Stimulated activated CD8-positive, alpha-beta memory T cell treated with anti-CD3 and anti-CD28 coated beads, Interleukin-15, amount 100 ng/mL, for 4 hours (primary cell): ENCODE measurements at places on chromosomes 5 and 9.

GRCh38 chr9:124688238-124688904 is 82.7 kb downstream of the NR6A1 start:
- DNase-seq: no peak

GRCh38 chr5:31250201-31250600 is 56.7 kb downstream of the CDH6 start:
- no peak for DNase-seq

- no peak for DNase-seq
Observed at GRCh38 chr5:120098902-120099535, 365.1 kb upstream of the PRR16 start.

DNA sequence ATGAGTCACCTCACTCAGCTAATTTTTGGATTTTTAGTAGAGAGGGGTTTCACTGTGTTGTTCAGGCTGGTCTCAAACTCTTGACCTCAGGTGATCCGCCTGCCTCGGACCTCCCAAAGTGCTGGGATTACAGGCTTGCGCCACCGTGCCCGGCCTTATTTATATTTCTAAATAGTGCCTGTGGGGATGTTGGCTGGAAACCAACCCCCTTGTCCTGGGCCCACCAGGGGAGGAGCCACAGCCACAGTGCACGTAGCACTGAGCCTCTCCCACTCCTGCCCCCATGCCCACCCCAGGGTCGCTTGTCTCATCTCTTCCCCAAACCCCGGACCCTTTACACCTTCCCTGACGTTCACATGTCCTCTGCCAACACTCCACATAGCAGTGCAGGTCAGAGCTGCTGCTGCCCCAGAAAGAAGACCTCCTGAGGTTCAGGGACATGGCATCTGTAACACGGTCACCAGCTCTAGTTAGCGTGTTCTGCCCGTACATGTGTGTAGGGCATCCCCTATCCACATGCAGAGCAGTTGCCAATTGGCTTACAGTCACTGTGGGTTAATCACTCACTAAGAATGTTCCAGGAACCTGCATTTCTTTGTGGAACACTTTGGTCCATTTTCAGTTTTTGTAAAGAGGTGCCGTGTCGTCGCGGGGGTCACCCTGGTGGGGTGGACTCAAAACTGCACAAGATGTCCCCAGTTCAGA is 10.2 kb upstream of the MRPS2 start:
- no peak for DNase-seq

DNA sequence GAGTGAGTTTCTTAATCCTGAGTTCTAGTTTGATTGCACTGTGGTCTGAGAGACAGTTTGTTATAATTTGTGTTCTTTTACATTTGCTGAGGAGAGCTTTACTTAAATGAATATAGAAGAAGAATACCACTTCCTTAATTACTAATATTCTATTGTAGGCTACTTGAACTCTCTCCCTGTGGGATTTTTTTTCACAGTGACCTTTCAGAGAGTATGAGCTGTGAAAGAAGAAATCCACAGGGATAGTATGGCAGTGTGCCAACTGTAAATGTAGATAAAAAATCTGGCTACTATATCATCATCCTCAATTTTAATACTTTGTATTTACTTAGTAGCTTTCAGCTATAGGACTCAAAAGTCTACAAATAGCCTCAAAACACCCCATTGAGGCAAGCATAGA is 67.3 kb downstream of the COMMD10 start:
- no peak for DNase-seq

DNA sequence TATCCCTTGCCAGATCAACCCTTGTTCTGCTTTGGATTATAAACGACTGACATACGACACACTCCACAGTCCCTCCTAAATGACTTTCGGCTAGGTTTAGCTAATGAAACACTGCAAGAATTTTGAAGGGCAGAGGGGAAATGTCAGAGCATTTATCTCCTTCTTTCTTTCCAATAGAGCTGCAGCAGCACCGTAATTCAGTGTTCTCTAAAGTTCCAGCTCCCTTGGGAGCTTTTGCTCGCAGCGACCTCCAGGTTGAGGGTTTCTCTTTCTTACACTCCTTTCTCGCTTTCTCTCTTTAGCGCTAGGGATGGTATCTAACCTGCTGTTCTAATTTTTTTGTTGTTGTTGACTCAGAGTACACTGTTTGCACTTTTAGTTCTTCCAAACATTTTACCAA is 467.1 kb upstream of the ST8SIA4 start:
- no peak for DNase-seq

GRCh38 chr9:79501546-79501945 is 70.2 kb upstream of the TLE4 start:
- no peak for DNase-seq

DNA sequence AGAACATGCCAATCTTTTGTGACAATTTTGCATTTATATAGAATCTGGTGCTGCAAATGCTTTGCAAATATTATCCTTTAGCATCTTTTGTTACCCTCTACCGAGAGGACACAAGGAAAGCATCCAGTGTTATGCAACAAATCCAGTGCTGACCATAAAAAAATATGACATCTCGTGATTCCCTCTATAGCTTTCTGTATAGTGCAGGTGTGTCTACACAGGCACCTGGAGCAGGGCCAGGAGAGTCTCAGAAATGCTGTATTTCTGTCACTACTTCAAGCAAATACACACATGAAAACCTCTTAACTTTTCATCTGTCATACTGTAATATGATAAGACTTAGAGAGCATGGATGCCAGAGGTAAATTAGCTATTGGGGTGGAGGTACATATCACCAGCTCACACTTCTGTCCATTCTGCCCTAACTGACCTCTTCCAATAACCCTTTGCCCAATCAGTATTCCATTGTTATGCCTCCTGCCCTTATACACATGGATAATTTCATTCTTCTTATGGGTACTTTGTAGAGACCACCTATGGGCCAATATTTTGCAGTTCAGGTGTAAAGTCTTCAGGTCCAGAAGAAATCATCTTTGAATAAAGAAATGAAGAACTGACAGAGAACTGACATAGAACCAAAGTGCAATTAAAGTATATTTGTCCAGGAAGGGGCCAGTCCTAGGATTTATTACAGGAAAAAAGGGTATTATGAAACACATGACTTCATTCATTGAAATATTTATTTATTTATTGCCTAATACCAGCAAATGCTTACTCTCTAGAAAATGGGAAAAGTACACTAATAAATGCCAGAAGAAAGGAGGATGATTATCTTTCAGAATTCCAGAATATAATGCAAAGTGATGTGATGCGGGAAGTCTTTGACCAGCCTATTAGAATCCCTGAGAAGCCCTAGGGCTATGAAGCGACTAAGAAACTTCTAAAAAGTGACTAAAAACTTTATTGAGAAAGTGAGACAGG is 106.5 kb downstream of the EPB41L4A start:
- DNase-seq: no peak

- DNase-seq: no peak
Observed at GRCh38 chr5:119570910-119571309, 58.4 kb upstream of the FAM170A start.

- no peak for DNase-seq
Observed at GRCh38 chr5:30926218-30926617, 267.3 kb upstream of the CDH6 start.

DNA sequence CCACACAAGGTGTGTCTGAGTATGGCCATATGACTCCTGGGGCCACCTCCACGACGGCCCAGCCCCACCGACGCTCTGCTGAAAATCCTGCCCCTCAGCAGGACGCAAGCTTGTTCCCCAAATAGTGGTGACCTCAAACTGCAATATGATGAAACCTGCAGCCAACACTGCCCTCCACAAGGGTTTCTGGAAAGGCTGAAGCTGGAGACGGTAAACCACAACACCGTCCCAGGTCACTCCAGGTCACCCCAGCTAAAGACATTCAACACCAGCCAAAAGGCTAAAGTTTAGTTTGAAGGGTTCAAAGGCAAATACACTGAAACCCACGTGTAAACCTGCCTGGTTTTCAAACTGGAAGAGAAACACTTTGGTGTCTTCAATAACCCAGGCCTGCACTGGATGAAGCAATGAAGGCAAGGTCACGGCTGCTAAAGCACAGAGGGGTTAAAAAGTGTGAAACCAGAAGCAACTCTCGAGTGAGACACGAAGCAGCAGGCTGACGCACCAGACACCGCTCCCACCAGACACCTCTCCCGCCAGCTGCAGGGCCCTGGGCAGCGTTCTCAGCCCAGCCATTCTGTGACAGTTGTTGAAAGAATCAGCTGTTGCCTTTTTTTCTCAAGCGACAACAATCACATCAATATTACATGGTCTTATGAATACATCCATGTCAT is 1.8 kb upstream of the LHX3 start:
- DNase-seq: no peak

- no peak for DNase-seq
Observed at GRCh38 chr5:95384485-95385213, 6.5 kb upstream of the FAM81B start.

GRCh38 chr9:121852651-121853616 is 201.5 kb downstream of the DAB2IP start:
- DNase-seq: no peak

- no peak for DNase-seq
Observed at GRCh38 chr5:123125962-123126732, 37.1 kb downstream of the PRDM6 start.

- DNase-seq: no peak
Observed at GRCh38 chr9:135991771-135992170, 30.6 kb upstream of the UBAC1 start.

- no peak for DNase-seq
Observed at GRCh38 chr5:124060413-124061067, 548.6 kb downstream of the CSNK1G3 start.

GRCh38 chr5:1270933-1271914 is 23.6 kb downstream of the TERT start:
- DNase-seq: no peak

DNA sequence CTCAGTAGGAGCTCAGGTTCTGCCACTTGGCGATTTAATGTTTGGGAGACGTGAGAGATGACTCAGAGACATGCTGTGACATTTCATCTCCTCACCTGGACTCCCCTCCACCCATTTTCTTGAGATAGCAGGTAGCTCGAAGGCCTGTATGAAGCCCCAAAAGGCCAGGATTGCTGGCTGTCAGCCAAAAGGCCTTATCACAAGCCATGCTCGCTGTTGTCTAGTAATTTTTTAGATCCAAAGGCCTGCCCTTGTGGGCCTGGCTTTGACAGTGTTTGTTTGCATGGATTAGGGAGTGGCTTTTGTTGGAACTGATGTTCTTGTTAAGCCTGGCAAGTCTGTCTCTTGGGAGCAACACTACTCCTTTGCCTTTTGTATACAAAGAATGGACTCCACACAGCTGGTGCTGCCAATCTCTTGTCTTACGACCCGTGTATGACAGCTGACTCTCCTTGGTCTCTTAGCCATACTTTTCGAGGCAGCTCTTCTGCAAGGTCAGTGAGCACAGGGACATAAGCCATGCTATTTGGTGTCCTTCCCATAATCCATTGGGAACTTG is 22.7 kb downstream of the CAVIN4 start:
- no peak for DNase-seq

GRCh38 chr5:118392491-118392890 is 595.9 kb downstream of the DTWD2 start:
- no peak for DNase-seq
